NCI-H345 (cell line): ENCODE measurements at places on chromosomes 1 and 21.

GRCh38 chr1:20371883-20372282 lies 81.2 kb downstream of the VWA5B1 start:
- no peak for DNase-seq

DNA sequence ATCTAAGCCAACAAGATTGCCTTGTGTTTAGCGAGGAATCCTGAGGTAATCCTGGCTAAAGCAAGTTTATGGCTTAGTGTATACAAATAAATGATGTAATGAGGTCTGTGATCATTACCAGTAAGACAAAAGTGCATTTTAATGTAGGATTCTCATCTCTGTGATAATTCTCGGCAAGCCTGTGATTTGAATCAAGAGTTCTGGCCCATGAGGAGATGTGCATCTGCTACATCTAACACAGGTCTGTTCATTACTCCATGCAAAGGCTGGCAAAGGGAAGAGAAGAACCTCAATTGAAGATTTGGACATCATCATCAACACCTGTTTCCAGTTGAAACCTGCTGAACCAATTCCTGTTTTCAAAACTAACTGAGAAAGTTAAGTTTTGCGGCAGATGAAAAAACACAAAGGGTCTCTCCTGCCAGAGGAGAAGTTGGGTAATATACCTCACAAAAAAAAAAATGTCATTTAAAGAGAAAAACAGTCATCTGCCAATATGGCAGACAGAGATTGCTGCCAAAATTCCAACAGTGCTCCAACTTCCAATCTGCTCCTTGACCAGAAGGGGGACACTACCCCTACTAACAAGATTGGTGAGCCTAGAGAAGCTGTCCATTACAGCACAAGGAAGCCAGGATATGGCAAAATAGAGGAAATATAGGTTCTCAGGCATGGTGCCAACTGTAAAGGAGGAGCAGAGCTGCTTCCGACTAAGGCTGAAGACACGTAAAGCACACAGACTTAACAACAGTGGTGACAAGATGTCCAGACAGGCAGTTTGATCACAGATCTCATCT lies 453.7 kb downstream of the TTLL7 start:
- no peak for DNase-seq

DNA sequence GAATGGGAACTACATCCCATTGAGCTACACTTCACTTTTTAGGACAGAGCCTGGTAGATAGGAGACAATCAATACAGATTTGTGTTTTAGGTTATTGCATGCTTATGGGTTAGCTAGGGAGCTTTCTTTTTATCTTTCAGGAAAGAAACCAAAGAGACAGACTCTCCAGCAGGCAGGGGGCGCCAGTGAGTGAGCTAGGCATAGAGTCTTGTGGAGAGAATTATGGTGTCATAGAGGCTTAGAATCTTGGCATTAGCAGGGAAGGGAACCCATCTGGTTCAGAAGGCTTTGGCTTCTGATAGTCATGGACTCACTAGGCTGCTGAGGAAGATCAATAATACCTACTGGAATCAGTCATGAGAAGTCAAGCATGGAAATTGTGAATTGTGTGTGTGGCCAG lies at the start of gene SMCP:
Gene SMCP (plus strand): TSS at position 281 of the 400 bp plus-strand sequence. CDS start 6,101 bp downstream, outside the sequence.
- no peak for DNase-seq

GRCh38 chr1:226862890-226863289 lies 7.5 kb upstream of the PSEN2 start:
- no peak for DNase-seq

- no peak for DNase-seq
Measured at GRCh38 chr1:44719318-44719717, 11.7 kb downstream of the RNU5D-1 start.

- no peak for DNase-seq
Measured at GRCh38 chr1:175665616-175666015, 77.8 kb downstream of the TNR start.

GRCh38 chr21:22710721-22711120 lies 1712.5 kb downstream of the NCAM2 start:
- no peak for DNase-seq

GRCh38 chr1:58123051-58123450 lies 423.5 kb downstream of the OMA1 start:
- no peak for DNase-seq

GRCh38 chr1:228297822-228298221 lies 90.0 kb downstream of the OBSCN start:
- no peak for DNase-seq

DNA sequence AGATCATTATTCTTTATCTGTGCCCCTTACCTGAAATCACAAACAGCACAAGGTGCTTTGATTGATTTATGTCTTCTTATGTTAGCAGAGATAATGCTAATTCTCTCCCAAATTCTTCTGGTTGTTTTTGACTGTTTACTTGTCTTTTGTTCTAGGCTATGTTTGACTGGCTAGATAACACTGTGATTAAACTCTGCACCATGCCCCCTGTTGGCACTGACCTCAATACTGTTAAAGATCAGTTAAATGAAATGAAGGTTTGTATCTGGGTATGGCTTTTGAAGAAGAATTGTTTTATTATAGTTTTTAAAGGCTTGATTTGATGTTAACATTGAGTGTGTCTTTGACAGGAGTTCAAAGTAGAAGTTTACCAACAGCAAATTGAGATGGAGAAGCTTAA lies 49.6 kb upstream of the BMP8A start:
- no peak for DNase-seq

- no peak for DNase-seq
Measured at GRCh38 chr1:83625646-83626045, 373.3 kb downstream of the TTLL7 start.

DNA sequence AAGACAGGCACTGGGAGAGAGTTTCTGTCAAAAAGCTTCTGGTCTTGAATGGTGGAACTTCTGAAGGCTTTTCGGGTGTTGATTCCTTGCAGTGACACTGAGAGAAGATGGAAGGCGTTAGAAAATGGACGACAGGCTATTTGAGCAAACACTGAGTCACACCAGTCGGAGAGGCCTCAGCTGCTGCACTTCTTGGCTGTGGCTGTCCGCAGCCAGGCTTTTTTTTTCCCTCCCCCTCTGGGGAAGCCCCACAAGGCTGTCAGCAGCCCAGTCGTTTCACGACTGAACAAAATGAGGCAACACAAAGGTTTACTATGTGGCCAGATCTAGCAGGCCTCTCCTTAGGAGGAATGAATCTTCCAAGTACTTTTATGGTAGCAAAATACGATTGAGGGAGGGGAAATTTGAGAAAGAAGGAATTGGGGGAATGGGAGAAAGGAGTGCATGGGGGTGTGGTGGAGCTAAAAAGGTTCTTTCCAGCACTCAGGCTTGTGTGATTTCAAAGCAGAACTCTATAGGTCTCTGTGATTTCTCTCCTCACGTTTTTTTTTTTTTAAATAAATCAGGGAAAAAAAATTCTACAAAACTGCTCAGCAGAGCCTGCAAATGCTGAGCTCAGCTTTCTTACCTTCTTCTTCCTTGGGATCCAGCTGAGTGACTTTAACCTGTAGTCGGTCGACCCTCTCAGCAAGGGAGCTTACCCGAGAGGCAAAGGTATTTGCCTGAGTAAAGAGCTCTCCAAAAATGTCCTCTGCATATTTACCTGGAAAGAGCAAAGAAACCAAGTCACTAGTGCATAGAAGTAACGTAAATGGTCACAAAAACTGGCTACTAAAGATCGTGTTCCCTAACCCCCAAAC lies 26.1 kb downstream of the GPR3 start:
- no peak for DNase-seq

- no peak for DNase-seq
Measured at GRCh38 chr1:247177755-247178154, 5.9 kb upstream of the ZNF124 start.

GRCh38 chr1:65704318-65704717 lies 88.4 kb upstream of the PDE4B start:
- DNase-seq, result no peak

DNA sequence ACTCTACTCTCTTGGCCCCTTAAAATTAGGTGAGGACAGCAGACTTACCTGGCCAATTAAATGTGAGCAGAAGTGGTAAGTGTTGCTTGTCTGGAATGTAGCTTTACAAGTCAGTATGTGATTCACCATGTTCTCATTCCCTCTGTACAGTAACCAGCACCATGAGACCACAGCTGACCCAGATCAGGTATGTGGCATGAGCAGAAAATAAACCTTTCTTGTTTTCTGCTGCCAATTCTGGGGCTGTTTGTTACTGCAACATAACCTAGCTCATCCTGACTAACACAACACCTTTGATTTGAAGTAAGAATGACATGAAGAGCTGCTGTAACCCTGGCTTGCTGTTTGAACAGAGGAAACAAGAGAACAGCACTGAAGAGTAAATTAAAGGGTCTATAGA lies 24.9 kb downstream of the ITPKB start:
- DNase-seq, result no peak

DNA sequence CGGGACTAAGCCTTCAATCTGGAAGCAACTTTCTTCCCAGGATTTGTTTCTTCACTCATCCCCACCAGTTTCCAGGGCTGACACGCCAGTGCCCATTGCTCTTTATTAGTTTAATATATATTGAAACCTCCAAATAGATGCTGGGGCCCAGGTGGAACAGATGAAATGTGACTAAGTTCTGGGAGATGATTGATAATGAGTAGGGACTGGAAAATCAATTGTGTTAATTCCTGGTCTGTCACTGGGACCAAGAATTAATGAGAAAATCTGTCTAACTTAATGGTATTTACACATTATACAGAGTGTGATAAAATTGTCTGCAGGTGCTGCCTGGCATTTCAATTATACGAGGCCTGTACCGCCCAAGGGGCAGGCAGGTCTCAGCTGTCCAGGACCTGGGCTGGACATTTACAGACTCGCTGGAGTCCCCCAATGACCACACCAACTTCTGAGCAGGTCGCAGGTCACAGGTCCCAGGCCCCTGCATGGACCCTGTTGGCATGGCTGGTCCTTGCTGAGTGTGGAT lies 35.8 kb downstream of the UBIAD1 start:
- no peak for DNase-seq

- no peak for DNase-seq
Measured at GRCh38 chr1:2999571-2999970, 21.7 kb upstream of the ACTRT2 start.

DNA sequence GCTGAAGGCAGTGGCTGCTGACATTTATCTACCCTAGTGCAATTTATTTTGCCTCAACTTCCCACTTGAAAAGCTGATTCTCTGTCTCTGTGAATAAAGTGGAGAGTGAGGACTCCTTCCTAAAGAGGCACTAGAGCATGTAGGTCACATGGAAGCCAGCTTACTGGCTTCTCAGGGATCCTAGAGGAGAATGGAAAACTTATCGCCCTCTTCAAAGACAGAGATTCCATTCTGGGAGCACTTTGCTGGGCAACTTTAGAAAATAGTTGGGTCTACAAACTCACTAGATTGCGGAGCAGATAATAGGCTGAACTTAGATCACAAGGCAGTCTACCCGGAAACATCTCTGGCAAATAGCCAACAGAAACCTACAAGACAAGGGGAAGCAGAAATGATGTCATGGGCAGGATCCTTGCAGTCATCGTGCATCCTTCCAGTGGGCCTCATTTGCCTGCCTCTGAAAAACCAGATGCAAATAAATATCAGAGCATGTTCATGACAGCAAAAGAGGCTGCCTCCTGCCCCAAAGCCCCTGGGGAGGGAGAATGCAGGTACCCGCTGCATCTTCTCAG lies 104.8 kb upstream of the BARHL2 start:
- no peak for DNase-seq

- DNase-seq, result no peak
Measured at GRCh38 chr1:170776777-170777176, 112.8 kb downstream of the PRRX1 start.

- DNase-seq, result no peak
Measured at GRCh38 chr1:198638441-198638840, 399 bp upstream of the PTPRC start.
